Fibroblast of skin of back (primary cell): ENCODE measurements at places on chromosomes 7 and 10.

DNA sequence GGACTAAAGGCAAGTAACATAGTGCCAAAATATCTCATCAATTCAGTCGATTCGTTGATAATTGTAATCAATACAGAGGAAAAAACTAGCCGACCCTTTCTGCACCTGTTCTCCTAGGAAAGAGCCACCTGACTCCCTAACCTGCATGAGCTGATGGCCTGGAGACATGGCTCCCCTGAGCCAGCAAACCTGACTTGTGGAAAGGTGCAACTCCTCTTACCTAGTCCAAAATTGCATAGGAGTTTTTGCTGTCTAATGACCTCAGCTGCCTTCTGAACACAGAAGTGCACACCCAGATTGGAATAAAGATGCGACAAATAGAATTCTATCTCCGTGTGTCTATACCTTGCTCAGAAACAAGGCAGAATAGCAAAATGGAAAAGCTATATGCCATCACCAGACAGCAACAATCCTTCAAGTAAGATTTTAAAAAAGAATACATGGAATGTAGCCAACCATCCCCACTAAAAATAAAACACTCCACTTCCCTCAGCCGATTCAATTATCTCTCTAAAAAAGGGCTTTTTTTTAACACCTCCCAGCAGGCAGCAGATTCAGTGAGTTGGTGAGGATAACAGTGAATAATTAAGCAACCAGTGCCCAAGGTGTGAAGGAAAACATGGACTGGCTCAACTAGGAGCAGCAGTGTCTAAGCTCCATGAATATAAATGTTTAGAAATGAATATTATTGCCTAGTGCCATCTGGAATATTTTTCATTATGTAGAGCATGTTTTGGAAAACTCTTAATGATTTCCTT, 26.6 kb upstream of the LMTK2 start:
- no peak for DNase-seq

GRCh38 chr7:66371096-66371824, 166.1 kb downstream of the TPST1 start:
- no peak for DNase-seq

DNA sequence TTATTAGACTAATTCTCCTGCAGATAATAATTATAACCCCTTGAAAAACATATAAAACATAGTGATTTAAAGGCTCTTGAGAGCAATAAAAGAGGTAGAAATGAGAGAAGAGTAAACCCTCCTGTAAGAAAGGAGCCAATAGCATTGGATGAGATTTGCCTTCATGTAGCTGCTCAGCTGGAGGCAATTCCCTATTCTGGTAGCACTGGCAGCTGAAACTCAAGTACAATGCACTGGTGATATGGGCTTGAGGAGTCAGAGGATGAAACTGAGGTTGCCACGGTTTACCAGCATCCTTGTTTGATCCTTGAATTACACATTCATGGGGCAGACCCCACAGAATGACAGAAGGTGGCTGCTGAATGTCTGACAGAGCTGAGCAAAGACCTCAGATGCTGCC, 76.4 kb downstream of the CTTNBP2 start:
- no peak for DNase-seq

DNA sequence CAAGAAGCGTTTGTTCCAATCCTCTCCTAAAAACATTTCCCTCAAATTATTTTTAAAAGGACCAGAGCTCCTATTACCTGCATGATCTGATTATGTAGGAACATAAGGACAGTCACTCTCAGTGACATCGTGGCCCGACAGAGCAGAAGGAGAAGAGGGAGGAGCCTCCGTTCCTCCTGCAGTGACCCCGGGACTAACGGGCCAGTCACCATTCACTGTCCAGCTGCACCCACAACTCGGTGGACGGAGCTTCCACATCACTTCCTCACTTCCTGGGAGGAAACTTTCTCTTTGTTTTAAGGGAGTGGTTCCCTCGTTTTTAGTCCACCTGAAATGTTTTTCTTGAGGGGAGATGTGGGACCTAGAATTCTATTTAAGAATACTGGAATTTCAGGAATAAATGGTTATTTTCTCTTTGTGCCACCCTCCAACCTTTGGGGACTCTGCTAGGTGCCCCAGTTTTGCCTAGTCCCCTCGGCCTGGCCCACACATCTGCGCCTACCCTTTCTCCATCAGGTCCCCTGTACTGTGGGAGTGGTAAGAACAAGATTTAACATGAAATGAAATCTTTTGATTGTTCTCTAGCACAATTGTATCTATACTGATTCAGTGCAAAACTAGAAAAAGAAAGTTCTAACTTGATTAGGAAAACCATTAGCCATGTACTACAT, 173.5 kb upstream of the RNF32 start:
- DNase-seq: no peak

GRCh38 chr7:121195874-121196273, 132.9 kb upstream of the WNT16 start:
- DNase-seq: peak; percentile 61

GRCh38 chr10:86655173-86655540, 810 bp downstream of the OPN4 start:
- no peak for DNase-seq
